NCI-H1105 (cell line): ENCODE measurements at places on chromosomes 7 and 10.

GRCh38 chr7:19488056-19488455, 220.8 kb downstream of the POLR1F start:
- DNase-seq: no peak

DNA sequence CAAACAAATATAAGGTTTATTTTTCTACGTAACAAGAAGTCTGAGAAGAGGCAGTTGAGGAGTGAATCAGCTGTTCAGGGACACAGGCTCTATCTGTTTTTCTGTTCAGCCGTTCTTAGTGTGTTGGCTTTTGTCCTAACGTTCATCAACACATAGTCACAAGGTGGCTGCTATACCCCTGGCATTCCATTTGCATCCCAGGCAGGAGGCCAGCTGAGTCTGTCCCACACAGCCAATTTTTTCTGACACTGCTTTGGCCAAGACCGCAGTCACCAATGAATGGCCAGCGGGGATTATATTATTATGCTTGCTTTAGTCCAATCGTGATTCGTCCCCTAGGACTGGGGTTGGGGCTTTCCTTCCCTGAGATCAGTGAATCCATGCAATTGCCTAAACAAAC, 143.4 kb upstream of the CHST15 start:
- no peak for DNase-seq

DNA sequence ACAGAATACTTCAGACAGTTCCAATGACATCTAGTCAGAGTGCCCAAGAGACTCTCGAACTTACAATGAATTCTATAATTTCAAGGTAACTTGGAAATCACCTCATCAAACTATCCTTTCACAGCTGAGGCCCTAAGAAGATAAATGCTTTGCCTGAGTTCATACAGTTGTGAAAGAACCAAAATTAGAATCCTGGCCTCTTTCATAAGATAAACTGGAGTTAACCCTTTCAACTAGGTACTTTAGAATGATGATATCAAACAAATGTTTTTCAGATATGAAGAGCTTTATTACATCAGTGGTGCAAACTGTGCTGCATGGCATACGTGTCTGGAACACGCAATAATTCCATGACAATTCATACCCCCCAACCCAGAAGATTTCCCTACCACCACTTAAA, 17.9 kb downstream of the DOCK4 start:
- no peak for DNase-seq

GRCh38 chr7:4093035-4093434, 589.1 kb upstream of the FOXK1 start:
- DNase-seq: no peak

DNA sequence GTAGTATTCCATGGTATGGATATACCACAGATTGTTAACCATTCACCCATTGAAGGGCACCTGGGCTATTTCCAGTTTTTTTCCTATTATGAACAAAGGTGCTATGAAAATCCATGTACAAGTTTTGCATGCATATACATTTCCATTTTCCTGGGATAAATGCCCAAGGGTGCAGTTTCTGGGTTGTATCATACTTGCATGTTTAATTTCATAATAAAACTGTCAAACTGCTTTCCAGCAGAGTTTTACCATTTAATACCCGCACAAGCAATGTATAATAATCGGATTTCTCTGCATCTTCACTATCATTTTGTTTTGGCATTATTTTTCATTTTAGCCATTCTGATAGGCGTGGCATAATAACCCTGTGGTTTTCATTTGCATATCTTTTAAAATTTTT, 154.3 kb upstream of the CXCL12 start:
- no peak for DNase-seq
